ENCODE measurements at places on chromosomes 6 and 20.

DNA sequence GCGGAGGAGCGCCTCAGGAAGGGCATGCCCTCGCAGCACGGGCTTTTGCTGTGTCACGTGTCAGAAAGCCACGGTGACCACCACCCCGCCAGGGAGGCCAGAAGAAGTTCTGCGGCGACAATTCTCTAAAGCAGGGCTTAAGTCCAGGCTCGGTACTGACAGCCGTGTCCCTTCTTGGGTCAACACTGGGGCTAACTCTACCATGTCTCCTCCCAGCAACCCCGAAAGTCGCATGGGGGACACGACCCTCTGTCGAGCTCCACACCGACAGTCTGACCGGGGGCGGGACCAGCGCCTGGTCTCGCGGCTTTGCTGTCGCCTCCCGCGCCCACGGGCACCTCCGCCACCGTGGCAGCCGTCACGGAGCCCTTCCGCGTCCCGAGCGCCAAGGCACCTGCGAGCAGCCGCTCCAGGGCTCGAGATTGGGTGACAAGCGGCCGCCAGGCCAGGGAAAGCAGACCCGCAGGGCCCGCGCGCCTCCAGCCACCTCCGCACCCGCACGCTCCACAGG lies 534 bp downstream of the NANP start:
- peak; percentile 15 for DNase-seq

- DNase-seq = no peak
Observed at GRCh38 chr6:25186919-25187318, 92.3 kb upstream of the CARMIL1 start.

DNA sequence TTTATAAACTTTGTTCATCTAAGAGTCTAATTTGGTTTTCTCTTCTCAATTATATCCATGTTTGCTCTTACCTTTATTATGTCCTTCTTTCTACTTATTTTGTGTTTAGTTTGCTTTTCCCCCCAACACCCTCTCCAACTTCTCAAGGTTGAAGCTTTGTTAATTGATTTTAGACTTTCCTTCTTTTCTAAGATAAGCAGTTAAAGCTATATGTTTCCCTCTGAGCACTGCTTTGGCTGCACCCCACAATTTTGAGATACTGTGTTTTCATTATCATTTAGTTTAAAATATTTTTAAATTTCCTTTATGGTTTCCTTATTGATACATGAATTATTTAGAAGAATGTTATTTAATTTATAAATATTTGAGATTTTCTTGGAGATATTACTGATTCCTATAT lies 13.9 kb upstream of the BEND6 start:
- DNase-seq = no peak

DNA sequence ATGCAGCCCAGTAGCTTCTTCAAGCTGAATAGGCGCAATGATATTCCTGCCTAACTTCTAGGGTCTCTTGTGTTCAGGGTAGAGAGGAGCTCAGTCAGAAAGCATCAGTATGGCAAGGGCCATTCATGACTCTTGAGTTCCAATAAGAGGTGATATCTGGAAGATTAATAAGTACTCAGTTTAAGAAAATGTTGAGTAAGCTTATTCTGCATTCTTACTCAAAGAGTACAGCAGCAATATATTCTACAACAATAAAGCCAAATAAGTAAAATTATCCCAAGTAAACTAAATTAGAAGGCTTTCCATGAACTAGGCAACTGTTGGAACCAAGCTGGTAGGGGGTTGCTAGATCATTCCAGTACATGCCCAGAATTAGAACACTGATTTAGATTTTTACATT lies 303.2 kb downstream of the PACRG start:
- DNase-seq = no peak

All from midbrain (tissue), 1 donor.